C1 segment of cervical spinal cord (tissue), 14 donors: ENCODE measurements at places on chromosomes 11 and 22.

GRCh38 chr11:133793271-133794035 is 51.9 kb downstream of the SPATA19 start:
- no peak for DNase-seq

GRCh38 chr11:59207988-59208451 is 4.7 kb downstream of the MPEG1 start:
- DNase-seq = peak; percentile 23

DNA sequence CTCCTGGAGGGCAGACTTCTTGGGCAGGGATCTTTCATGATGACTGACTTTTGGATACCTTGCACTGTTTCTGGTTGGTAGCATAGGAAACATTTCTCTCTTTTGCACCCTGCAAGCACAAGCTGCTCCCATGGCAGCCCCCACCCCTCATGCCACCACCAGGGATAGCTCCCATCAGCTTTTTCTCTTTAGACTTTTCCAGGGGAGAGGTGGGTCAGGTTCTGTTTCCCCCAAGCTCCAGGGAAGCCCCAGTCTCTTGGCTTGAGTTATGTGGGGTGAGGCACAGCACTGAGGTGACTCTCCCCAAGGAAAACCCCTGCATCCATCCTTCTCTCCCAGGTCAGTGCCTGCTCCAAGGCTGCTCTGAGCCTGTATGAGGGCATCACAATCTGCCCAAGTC is 22.5 kb downstream of the LRRC32 start:
- no peak for DNase-seq

- no peak for DNase-seq
Observed at GRCh38 chr11:113234888-113235287, 79.5 kb upstream of the TTC12 start.

- DNase-seq = no peak
Observed at GRCh38 chr11:130160498-130161155, 1.0 kb downstream of the ST14 start.

GRCh38 chr11:79352349-79352703 is 88.5 kb downstream of the TENM4 start:
- no peak for DNase-seq

- DNase-seq = no peak
Observed at GRCh38 chr11:34395916-34396550, 38.2 kb upstream of the ABTB2 start.

GRCh38 chr22:48975316-48975741 is 852.3 kb downstream of the BRD1 start:
- DNase-seq = no peak

DNA sequence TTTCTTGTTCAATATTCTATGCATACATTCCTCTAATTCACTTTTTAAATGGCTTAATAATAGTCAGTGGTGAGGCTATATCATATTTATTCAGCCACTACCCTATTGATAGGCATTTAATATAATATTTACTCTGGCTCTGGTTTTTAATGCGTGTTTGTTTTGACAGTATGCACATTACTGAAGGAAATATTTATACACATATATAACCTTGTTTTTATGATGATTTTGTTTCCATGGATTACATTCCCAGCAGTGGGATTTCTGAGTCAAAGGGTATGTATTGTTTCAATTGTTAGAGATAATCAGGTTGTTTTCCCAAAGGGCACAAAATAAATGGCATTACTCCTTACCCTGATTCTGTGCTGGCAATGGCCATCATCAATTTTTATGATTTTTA is 105.8 kb downstream of the UVRAG start:
- no peak for DNase-seq

DNA sequence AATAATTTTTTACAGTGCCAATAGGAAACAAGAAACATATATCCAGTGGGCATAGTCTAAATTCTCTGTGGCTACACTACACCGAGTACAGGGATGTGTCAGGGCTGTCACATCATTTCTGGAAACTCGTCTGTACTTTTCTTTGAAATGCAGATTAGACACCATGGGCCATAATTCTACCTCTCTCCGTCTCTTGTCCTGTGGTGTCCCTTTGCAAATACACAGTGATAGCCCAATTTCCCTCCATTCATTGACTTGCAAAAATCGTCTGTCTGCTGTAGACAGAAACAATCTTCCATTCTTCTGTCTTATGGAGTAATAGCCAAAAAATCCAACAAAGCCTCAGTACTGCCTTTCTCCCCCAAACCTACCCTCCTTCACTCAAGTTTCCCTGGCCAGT is 487.1 kb upstream of the ANO3 start:
- DNase-seq = no peak

GRCh38 chr11:130170345-130170744 is 10.8 kb downstream of the ST14 start:
- no peak for DNase-seq

DNA sequence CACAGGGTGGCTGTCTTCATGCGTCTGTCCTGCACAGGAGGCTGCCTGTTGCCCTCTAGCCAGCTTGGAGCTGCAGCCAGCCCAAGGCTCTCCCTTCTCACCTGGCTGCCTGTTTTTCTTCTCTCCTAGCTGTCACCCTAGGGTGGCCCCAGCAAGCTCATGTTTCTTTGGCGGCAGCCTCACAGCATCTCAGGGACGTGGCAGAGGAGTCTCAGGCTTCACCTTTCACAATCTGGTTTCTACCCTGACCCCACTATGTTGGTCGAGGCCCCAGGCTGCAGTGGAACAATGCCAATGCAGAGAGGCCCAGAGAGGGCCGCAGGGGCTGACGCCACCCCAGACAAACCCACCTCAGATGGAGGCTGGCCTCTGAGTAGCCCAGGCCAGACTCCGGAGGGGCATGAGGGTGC is 2.5 kb upstream of the CLDN5 start:
- no peak for DNase-seq

DNA sequence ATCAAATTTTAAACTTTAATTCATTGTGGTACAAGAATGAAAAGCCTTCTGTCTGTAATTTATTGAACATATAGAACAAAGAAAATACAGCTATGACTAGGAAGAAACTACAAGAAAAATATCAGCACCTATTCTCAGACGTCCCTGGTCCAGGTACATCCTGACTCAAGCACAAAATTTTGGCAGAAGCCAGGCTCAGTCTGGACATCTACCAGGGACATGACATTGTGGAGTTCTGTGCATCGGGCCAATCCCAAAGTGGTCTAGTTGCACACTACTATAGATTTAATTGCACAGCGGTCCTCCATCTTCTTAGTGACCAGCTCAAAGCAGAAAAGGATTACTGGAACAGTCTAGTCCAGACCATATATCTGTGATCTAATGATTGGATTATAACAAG is 15.7 kb upstream of the CD59 start:
- no peak for DNase-seq

DNA sequence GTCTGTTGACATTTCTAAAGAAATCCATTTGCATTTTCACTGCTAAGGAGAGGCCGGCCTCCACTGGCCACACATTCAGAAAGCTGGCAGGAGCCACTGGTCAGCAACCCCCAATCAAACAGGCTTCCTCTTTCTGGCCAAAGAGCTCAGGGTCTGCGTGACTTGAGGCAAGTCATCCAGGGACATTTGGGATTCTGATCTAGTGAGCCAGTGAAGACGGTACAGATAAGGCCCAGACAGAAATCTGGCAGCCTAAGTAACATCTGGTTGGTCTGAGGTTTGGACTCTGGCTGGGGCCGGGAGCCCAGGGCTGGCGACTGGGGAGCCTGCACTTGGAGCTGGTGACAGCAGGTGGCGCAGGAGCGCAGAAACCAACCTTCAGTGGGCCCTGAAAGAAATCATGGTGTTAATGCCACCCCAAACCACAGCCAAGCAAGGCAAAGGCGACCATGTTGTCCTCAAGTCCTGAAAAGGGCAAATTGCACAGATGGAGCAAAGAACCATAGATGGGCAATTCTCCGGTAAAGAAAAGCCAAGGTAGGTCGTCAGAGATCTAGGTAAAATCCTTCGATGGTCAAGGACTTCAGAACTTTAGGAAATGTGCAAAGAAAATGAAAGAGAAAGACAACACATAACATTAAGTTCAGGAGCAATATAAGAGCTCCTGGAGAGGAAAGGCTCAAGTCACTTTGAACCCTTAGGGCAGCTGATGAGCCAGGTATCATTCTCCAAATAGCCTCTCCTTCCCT is 99.4 kb upstream of the BLID start:
- peak; percentile 66 for DNase-seq

DNA sequence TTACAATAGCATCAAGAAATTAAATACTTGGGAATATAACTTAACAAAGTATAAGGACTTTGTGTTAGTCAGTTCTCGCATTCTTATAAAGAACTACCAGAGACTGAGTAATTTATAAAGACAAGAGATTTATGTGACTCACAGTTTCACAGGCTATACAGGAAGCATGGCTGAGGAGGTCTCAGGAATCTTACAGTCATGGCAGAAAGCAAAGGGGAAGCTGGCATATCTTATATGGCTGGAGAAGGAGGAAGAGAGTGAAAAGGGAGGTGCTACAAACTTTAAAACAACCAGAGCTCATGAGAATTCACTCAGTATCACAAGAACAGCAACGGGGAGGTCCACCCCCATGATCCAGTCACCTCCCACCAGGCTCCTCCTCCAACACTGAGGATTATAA is 32.0 kb upstream of the CCDC134 start:
- no peak for DNase-seq

DNA sequence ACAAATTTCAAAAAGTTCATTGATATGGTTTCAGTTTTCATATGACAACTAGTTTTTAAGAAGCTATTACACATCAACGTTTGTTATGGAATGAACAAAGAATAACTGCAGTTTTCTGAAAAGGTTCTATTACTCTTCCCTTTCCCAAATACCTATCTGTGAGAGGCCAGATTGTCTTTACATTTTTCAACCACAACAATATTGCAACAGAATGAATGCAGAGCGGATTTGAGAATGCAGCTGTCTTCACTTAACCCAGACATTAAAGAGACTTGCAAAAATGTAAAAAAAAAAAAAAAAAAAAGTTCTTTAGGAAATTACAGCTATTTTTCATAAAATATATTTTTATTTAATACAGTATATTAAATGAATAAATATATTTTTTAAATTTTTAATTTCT is 250.8 kb downstream of the DDX10 start:
- no peak for DNase-seq

- no peak for DNase-seq
Observed at GRCh38 chr11:30605036-30605605, 19.0 kb upstream of the MPPED2 start.

DNA sequence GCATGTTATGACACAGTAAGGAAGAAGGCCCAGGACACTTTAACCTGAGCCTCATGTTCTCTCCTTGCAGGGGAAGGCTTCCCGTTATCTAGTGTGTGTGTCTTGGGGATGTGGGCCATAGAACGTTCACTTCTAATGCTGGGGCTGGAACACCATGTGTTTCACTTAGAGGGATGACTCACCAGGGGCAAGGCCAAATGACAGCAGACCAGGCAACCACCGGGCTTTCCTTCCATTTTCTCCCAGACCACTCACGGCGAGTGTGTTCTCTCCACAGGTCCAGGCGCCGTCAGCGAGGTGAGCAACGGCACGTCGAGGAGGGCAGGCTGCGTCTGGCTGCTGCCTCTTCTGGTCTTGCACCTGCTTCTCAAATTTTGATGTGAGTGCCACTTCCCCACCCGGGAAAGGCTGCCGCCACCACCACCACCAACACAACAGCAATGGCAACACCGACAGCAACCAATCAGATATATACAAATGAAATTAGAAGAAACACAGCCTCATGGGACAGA is 964.4 kb downstream of the NTM start:
- no peak for DNase-seq

DNA sequence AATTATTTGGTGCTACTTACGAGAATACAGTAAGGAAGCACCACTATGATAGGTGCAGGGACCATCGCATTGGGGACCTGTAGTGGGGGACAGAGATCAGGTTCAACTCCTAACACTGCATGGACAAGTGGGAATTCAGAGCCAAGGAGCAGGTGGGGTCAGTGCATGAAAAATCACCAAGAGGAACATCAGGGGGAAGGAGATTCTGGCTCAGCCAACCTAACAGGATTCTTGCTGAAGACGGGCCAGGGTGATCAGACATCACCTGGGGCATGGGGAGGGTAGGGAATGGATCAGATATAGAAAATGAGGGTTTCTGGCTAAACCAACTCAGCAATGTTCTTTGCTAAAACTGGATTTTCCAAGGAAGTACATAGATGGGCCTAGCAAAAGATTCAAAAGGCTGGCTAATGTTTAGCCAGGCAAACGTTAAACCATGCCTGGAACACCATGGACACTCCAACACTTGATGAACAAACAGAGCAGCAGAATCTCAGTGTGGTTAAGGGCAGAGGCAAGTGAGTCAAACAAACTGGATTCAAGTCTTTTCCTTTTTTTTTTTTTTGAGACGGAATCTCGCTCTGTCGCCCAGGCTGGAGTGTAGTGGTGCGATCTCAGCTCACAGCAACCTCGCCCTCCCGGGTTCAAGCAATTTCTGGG is 70.0 kb downstream of the MICAL3 start:
- no peak for DNase-seq

GRCh38 chr11:120914601-120915000 is 109.3 kb upstream of the TBCEL start:
- no peak for DNase-seq

GRCh38 chr11:41458641-41459040 is 811 bp downstream of the LRRC4C start:
- DNase-seq = no peak

DNA sequence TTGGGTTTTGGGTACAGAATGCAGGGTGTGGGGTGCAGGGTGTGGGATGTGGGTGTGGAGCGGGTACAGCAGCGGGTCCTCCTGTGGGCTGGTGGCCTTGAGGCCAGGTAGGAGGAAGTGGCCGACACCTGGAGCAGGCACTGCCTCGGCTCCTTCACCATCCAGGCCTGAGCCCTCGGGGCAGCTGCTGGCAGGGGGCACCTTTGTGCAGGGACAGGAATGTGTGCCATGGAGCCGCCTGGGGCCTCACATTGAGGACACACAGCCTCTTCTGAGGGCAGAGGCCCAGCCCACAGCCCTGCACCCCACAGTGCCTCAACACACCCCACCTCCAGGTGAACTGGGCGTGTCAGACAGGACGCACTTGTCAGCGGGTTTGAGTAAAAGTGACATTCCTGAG is 984.0 kb downstream of the BRD1 start:
- DNase-seq = no peak

- DNase-seq = no peak
Observed at GRCh38 chr11:72741849-72742512, 10.2 kb downstream of the ARAP1 start.

- DNase-seq = no peak
Observed at GRCh38 chr22:23058063-23058462, 12.3 kb upstream of the GNAZ start.

- DNase-seq = no peak
Observed at GRCh38 chr22:48892578-48893287, 934.9 kb downstream of the BRD1 start.

DNA sequence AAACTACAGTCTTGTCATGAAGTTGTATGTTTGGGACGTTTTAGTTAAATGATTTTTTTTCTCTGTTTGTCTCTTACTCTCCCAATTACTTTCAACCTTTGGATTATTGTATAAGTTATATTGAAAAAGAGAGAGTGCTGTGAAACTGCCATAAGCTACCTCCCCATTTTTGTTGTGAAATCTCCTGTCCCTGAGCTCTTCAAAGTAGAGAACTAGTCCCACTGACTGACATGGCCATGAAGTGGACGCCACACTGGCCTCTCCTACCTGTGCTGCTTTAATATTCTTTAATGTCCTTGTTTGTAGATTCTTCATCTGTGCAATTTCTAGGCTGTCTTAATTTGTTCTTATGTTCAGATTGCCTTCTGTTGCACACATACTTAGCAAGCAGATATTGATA is 56.3 kb downstream of the PPFIA1 start:
- DNase-seq = no peak

- DNase-seq = no peak
Observed at GRCh38 chr22:30943368-30943767, 25.2 kb downstream of the MORC2 start.

- DNase-seq = no peak
Observed at GRCh38 chr11:122937983-122938382, 43.7 kb downstream of the BSX start.
